ENCODE measurements at places on chromosomes 13 and 19.

DNA sequence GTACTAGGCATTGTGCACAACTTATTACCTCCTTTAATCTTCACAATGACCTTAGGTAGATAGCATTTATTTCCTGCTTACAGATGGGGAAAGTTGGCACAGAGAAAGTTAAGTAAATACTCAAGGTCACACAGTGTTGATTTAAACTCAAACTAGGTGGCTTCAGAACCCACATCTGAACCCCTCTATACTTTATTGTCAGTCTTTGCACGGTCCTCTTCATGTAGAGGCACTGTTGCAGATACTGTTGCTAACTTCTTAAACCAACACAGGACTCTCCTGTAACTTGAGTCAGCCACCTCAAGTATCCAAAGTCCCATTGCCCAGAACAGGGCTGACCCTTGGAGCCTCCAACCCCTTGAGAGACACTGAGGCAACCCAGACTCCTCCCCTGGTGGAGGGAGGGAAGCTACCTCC is 48.8 kb downstream of the FRY start:
- peak; percentile 24 for ATAC-seq

DNA sequence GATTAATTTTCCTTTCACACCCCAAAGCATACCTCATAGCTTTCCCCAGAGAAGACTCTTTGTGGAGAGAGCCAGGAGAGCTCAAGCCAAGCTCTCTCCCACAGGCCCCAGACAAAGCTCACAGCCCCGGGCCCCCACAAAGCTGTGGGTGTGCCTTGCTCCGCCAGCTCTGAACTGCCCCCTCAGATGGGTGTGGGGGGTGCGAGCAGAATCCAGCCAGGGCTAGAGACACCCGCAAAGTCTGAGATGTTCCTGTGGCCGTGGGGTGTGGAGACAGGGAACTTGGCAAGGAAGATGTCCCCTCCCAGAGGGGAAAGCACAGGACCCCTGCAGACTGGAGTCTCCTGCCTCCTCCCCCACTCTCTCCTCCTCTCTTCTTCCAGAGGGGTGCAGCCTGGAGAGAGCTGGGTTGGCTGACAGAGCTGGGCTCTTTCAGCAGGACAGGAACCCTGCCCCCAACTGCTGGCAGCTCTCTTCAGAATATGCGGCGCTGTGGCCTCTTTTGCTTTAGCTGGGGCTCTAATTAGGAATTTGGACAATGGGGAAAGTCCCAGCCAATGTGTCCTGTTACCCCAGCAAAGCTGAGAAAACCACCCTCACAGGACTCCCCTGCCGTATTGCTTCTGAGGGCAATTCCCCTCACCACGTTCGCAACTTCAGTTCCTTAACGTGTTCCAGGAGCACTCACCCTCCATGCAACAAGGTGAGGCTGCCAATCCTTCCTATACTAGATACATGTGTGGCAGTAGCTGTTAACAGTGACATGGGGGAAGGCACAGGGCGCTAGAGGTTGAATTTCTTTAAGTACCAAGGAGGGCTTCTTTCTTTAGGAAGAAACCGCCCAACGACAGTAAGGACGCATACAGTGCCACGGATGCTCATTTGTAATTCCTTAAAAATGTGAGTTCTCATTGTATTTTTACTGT is 170.0 kb downstream of the COL4A1 start:
- ATAC-seq: no peak

DNA sequence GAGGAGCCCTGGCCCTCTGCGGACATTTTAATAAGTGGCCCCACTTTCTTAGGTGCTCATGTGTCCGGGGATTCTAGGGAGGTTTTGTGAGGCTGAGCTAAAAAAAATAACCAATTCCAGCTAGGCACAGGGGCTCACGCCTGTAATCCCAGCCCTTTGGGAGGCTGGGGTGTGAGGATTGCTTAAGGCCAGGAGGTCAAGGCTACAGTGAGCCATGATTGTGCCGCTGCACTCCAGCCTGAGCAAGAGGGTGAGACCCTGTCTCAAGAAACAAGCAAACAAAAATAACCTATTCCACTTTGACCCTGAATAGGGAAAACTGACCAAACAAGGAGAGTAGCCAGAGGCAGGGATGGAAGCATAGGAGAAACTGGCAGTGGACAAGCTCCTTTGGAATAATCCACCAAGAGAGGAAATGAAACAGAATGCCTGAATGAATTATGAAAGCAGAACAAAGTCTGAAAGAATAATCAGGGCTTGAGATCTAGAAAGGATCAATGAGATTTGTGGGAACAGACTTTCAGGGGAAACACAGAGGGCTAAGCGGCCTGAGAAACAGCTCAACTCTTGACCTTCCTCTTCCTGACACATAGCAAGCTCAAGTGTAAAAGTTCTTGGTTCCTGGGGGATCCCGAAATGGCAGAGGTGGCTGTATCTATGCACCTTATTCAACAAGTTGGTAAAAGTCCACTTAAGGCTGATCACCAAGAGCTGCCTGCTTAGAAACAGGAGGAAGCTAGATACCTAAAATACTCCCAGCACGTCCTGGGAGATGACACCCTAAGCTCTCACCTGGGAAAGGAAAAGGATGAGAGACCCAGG is 30.1 kb upstream of the FFAR2 start:
- no peak for ATAC-seq

DNA sequence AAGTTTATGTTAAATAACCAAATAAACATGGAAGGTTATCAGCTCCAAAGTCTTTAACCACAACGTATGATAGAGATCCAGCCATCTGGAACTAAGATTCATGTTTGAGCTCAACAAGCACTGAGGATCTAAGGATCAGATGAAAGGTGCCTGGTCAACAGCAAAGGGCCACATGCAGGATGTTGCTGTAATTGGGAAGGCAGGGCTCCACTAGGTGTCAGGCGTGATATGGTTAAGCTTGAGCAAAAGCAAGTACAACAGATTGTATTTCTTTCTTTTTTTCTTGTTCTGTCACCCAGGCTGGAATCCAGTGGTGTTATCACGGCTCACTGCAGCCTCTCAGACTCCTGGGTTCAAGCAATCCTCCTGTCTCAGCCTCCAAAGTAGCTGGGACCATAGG is 12.0 kb downstream of the EBPL start:
- no peak for ATAC-seq

- peak; percentile 45 for ATAC-seq
Observed at GRCh38 chr19:13212759-13213330, 62.6 kb downstream of the IER2 start.

GRCh38 chr13:29310806-29311205 is 284.7 kb downstream of the SLC7A1 start:
- ATAC-seq: no peak

GRCh38 chr19:54424201-54424600 is 8.9 kb downstream of the TTYH1 start:
- ATAC-seq: no peak

- no peak for ATAC-seq
Observed at GRCh38 chr13:37701306-37701705, 102.7 kb upstream of the POSTN start.

- ATAC-seq: no peak
Observed at GRCh38 chr19:37948362-37948761, 41.4 kb downstream of the SIPA1L3 start.

DNA sequence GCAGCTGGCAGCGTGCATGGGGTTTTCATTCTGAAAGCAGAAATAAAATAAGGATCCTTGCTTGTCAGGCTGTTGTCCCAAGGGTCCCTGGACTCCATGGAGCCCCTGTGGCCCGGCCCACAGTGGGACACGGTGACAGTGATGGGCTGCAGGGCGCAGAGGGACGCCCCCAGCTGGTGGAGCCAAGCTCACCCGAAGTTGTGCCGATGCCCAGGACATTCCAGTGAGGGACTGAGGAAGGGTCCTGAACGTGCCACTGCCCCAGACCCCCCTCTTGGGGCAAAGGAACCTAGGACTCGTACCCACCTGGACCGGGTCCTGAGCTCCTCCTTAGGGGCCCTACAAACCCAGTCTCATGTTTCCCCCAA is 35.0 kb downstream of the MYO9B start:
- ATAC-seq: no peak

DNA sequence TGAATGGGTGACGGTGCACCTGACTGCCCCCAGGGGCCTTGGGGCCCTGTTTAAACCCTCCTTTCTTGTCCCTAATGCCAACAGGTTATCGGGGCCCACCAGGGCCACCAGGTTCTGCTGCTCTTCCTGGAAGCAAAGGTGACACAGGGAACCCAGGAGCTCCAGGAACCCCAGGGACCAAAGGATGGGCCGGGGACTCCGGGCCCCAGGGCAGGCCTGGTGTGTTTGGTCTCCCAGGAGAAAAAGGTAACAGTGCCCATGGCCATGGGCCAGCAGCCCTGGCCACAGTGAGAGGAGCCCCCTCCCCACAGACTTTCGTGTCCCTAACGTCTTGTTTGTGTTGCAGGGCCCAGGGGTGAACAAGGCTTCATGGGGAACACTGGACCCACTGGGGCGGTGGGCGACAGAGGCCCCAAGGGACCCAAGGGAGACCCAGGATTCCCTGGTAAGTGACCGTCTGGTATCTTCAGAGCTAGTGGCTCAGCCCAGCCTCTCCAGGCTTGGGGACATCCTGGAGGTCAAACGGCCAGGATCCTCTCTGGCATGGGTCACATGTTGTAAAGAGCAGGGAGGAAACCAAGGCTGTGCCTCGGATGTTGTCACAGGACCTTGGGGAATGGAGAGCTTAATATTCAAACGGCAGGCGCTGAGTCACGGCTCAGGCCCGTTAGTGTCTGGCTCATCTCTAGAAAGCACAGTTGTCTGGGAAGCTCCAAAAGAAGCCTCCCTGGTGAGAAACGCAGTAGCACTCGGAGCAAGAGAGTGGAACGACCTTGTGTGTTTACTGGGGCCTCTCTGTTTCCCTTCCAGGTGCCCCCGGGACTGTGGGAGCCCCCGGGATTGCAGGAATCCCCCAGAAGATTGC is 58.3 kb downstream of the RAB20 start:
- no peak for ATAC-seq

DNA sequence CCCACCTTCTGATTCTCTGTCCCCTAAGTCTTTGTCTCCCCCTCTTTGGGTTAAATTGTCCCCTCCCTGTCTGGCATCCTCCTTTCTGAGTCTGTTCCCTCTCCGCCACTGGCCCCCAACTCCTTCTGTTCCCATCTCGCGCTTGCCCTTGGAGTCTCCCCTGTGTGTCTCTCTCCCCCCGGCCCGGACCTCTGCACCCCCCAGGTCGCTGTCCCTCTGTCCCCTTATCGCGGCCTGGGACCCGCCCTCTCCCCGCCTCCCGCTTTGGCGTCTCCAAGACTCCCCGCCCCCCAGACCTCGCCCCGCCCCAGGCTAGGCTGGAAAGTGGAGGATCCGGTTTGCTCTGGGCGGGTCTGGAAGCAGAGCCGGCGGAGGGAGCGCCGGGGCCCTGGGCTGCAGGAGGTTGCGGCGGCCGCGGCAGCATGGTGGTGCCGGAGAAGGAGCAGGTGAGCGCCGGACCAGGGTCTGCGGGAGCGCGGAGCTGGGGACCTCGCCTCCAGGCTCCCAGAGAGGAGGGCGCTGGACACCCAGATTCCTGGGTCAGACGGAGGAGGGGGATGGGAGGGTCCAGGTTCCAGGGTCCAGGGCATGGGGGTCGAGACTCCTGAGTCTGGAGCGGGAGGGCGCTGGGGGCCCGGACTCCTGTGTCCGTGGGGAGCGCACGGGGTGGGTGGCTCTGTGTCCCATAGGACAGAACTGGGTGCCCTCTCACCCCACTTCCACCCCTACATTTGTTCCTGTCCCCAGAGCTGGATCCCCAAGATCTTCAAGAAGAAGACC is at the start of gene TRPM4:
TSS of gene TRPM4 (plus strand) at position 348 of the 780 bp plus-strand sequence. CDS start at position 423, 75 bp downstream.
- ATAC-seq: peak; percentile 66

- no peak for ATAC-seq
Observed at GRCh38 chr13:82879921-82880320, 1002.4 kb downstream of the SLITRK1 start.

DNA sequence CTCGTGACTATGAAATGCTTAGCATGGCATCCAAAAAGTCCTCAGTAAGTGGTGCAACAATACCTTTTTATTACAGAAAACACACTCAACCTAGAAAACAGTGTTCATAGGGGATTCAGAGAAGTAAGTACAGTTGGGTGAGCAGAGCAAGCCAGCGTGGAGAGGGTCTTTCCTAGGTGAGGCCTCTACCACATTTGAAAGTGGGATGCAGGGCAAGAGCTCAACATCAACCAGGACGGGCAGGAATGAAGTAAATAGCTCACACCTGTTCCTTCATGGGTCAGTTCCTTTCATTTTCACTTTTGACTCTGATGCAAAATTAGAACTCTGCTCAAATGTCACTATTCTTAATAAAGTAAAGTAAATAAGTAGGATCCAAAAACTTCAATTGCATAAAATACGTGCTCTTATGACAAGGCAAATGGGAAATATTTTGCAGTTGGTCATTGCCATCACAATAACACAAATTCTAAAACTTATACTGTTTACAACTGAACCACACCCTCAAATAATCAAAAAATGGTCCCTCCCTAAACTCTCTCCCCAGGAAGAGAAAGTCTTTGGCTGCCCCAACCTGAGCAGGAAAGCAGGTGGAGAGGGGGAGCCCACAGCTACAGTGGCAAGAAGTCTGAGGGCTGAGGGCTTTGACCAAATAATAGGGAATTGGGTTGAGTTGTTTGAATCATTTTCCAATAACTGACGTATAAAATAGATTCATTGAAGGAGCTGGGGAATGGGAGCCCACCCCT is 20.2 kb downstream of the CHAMP1 start:
- no peak for ATAC-seq

DNA sequence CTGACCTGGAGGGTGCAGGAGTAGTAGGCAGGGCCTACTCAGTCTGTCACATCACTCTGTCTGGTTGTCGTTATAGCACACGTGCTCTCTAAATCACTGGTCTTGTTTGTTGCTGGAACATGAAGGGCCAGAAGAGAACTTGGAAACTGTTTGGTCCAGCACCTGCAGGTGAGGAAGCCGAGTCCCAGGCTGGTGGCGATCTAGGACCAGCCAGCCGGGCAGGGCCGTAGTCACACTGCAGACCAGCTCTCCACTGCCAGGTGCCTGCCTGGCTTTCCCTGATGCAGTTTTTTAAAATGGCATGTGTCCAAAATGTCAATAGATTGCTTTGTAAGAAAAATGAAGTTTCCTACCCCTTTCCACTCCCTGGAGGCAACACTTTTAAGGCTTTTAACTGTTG is 53.7 kb downstream of the GGACT start:
- ATAC-seq: no peak

GRCh38 chr19:6476155-6476895 is 5.3 kb downstream of the DENND1C start:
- peak; percentile 91 for ATAC-seq

GRCh38 chr13:74026753-74027152 is 107.5 kb downstream of the KLF12 start:
- peak; percentile 97 for ATAC-seq

DNA sequence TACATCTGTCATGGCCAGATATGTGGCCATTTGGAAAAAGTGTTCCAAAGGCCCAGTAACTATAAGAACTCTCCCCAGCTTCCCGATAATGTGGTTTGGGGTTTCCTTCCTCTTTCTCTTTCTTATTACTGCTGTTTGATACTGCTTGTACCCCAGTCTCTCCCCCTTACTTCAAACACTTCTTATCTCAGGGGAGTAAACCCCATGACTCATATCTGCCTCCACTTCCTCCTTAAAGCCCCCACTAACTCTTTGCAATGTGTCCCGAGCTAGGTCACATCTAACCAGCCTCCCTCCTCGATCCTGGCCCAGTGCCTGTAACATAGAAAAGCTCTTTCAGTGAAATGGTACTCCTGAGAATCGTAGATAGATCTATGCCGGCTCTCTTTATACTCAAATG is 82.4 kb upstream of the STARD13 start:
- ATAC-seq: no peak

GRCh38 chr13:48709213-48709612 is 55.5 kb downstream of the CYSLTR2 start:
- peak; percentile 93 for ATAC-seq

- no peak for ATAC-seq
Observed at GRCh38 chr13:50974268-50974667, 64.7 kb downstream of the RNASEH2B start.

Measured in activated T-helper 17 cell treated with anti-CD3 and anti-CD28 coated beads, Interleukin-2, amount 50 U/mL, for 72 hours (primary cell).